ENCODE measurements at places on chromosomes 5 and 9. TPM values are rescaled to one million over a fixed set of nuclear protein-coding genes. Genes with fewer than 3 reads are reported as not detected.
A peak's percentile ranks its signal among the peaks of the same experiment; 100 is the strongest.

The APBA1 gene
- total RNA-seq, result 4.5 TPM

The SAPCD2 gene
- total RNA-seq, result 24.9 TPM

The ANGPTL2 gene
- 3.8 TPM for total RNA-seq

The TPPP gene
- total RNA-seq, result not detected

The SMIM27 gene
- total RNA-seq, result 2.0 TPM

The EMB gene
- not detected for total RNA-seq

The FRRS1L gene
- not detected for total RNA-seq

The ANXA6 gene
- total RNA-seq, result 463 TPM

- DNase-seq, result no peak
- peaks cover 40% of the 10 kb centered on the region for H3K4me1 ChIP-seq
- no peaks in the 10 kb centered on the region for H3K36me3 ChIP-seq
- no peak overlapping the region for H3K27ac ChIP-seq
- no peaks in the 10 kb centered on the region for H3K27me3 ChIP-seq
These were observed 194.4 kb upstream of the PTGER4 start for GRCh38 chr5:40485021-40485998.

DNA sequence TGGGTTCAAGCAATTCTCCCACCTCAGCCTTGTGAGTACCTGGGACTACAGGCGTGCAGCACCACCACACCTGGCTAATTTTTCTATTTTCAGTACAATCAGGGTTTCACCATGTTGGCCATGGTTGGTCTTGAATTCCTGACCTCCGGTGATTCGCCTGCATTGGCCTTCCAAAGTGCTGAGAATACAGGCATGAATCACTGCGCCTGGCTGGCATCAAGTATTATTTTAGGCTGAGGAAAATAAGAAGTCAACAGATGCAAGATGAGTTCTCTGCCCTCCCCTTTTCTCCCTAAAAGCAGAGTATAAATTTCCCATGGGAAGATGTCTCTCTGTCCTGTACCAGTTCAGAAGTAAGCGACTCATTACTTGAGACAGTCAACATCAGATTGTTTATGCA, 71.5 kb downstream of the ELAVL2 start:
- DNase-seq, result no peak
- H3K36me3 ChIP-seq, result no peaks in the 10 kb centered on the region
- no peaks in the 10 kb centered on the region for H3K4me1 ChIP-seq
- H3K27me3 ChIP-seq, result no peaks in the 10 kb centered on the region
- no peak overlapping the region for H3K27ac ChIP-seq

DNA sequence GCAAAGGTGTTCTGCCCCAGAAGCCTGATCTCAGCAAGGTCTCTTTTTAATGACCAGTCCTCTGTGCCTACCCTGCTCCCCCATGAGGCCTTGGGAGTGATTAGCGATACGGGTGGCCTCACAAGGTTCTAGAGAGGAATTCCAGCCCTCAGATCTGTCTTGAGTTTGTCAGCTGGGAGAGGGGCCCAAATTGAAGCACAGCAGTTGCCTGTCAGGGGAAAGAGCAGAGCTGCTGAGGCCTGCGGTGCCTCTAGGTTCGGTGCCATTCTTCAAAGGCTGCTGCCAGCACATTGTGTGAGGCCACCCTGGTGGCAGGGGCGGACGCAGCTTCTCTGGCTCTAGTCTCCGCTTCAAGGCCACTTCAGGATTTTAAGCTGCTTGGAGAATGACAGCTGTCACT, 85.7 kb upstream of the GRIA1 start:
- no peaks in the 10 kb centered on the region for H3K4me1 ChIP-seq
- H3K27ac ChIP-seq, result no peak overlapping the region
- no peaks in the 10 kb centered on the region for H3K27me3 ChIP-seq
- no peaks in the 10 kb centered on the region for H3K36me3 ChIP-seq
- no peak overlapping the region for H3K4me3 ChIP-seq

DNA sequence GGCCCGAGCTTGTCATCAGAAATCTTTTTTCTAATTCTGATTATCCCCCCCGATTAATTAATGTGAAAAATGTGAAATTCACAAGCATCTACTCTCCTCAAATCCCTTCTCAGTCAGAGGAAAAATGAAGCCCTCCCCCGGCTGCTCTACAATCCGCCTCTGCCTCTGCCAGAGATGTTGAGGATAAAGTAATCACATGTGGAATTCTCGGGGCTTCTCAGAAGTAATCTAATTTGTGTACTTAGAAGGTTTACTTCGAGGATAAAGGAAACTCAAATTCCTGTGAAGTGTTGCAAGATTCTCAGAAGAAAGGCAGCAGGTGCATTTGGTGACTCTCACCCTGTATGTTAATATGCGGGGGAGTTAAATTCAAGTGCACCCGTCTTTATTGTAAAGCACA, 726.1 kb upstream of the ADAMTS16 start:
- DNase-seq, result no peak
- H3K4me1 ChIP-seq, result no peaks in the 10 kb centered on the region
- no peak overlapping the region for H3K4me3 ChIP-seq
- no peaks in the 10 kb centered on the region for H3K36me3 ChIP-seq
- H3K27me3 ChIP-seq, result no peaks in the 10 kb centered on the region

GRCh38 chr9:97293818-97294217, 13.6 kb upstream of the CCDC180 start:
- no peaks in the 10 kb centered on the region for H3K36me3 ChIP-seq
- DNase-seq, result no peak
- no peaks in the 10 kb centered on the region for H3K27me3 ChIP-seq
- no peak overlapping the region for H3K27ac ChIP-seq

- no peak overlapping the region for H3K4me3 ChIP-seq
- H3K27ac ChIP-seq, result no peak overlapping the region
- H3K27me3 ChIP-seq, result no peaks in the 10 kb centered on the region
- no peaks in the 10 kb centered on the region for H3K36me3 ChIP-seq
- DNase-seq, result no peak
- H3K4me1 ChIP-seq, result no peaks in the 10 kb centered on the region
These were observed 196.4 kb downstream of the SEMA6A start for GRCh38 chr5:116378007-116378776.

- DNase-seq, result no peak
- H3K4me1 ChIP-seq, result no peaks in the 10 kb centered on the region
- no peak overlapping the region for H3K27ac ChIP-seq
- H3K27me3 ChIP-seq, result no peaks in the 10 kb centered on the region
- no peak overlapping the region for H3K4me3 ChIP-seq
These were observed 45.6 kb downstream of the CFAP90 start for GRCh38 chr5:7805379-7805778.

DNA sequence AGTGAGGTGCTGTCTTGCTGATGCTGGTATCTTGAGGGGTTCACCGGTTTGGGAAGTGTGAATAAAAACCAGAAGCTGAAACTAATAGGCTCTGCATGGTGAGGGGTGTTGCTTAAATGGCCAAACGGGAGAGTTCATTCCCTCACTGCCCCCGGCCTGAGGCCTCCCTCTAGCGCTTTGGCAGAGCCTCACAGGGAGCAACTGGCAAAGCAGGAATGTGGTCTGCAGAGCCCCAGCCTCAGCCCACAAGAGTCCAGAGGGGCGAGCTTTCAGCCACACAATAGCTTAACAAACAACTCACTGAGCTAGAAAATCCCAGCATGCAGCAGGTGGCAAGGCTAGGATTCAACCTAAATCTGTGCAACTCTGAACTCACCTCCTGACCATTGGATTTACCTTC, 234.8 kb downstream of the MED10 start:
- no peak overlapping the region for H3K27ac ChIP-seq
- H3K4me1 ChIP-seq, result no peaks in the 10 kb centered on the region
- no peaks in the 10 kb centered on the region for H3K36me3 ChIP-seq
- DNase-seq, result no peak
- H3K4me3 ChIP-seq, result no peak overlapping the region
- no peaks in the 10 kb centered on the region for H3K27me3 ChIP-seq

DNA sequence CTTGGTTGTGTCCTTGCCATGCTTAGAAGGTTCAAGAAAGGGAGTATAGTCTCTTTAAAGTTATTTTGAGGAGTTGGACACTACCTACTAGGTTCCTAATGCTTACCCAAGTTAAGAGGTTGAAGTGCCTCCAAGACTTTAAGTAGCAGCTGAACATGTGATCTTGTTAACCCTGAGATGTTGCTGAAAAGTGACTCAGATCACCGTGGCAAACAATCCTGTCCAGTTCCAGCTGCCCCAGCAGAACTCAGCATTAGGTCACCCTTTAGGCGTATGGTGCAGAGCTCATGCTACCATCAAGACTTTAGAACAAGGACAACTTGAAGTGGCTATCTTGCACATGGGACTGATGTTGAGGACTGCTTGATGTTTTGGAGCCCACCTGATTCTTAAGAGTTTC, 22.5 kb downstream of the ZNF462 start:
- DNase-seq, result no peak
- H3K4me1 ChIP-seq, result peaks cover 40% of the 10 kb centered on the region
- H3K27ac ChIP-seq, result 0 out of 2 replicates have a peak overlapping the region, but pooled peaks have one; percentile 20
- no peaks in the 10 kb centered on the region for H3K27me3 ChIP-seq

- H3K36me3 ChIP-seq, result no peaks in the 10 kb centered on the region
- no peak overlapping the region for H3K27ac ChIP-seq
- no peak for DNase-seq
- no peak overlapping the region for H3K4me3 ChIP-seq
These were observed 73.7 kb downstream of the GADD45G start for GRCh38 chr9:89678396-89679015.

DNA sequence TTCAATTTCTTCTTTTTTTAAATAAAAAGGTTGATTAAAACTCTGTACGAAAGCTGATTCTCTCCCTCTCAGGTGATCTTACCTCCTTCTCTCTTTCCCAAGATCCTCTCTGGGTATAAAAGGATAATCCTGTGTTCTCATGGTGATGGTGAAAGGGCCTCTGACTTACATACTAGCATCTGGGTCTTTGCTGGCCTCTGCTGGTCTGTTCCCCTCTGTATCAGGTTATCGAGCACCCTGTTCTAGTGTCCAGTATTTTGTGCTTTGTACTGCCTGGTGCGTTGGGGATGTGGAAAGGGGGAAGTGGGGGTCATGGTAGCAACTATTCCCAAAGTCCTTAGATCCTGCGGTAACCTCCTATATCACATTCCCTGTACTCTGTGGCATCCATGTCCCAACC, 328.9 kb downstream of the NR2F1-AS1 start:
- H3K4me1 ChIP-seq, result peaks cover 13% of the 10 kb centered on the region
- no peak overlapping the region for H3K4me3 ChIP-seq
- no peaks in the 10 kb centered on the region for H3K27me3 ChIP-seq
- no peaks in the 10 kb centered on the region for H3K36me3 ChIP-seq
- DNase-seq, result peak; percentile 1

DNA sequence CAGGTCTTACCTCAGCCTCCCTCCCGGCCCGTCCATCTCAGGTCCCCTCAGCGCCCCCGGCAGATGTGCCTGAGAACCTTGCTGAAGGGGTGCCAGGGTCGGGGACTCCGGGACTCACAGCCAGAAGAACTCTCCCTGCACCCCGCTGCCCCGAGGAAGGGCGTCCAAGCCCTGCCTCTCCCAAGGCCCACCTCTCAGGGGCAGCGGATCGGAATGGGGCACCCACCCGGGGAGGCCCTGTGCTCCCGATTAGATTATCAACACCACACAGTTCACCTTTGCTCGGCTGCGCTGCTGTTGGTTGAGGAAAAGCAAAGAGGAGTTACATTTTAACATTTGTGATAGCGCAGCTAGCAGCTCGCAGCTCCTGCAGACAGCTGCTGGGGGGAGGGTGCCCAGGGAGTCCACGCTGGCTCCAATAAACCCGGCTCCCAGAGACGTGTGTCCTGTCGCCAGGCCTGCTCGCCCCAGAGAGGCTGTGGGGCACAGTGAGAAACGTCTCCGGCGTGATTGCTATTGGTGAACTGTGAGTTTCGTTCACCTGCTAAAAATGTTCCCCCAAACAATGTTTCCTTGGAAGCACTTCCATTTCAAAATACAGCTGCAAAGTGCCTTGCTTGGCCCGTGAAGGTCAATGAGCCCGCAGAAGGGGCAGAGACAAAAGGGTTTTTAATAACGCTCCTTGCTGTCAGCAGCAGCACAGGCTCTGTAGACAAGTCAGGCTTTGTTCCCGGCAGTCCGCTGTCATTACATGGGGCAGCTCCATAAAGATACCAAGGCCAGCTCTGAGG, 18.6 kb upstream of the SLC6A19 start:
- H3K27ac ChIP-seq, result no peak overlapping the region
- H3K27me3 ChIP-seq, result peaks cover 65% of the 10 kb centered on the region
- H3K4me1 ChIP-seq, result no peaks in the 10 kb centered on the region
- H3K36me3 ChIP-seq, result no peaks in the 10 kb centered on the region

GRCh38 chr5:172658961-172659501, 18.0 kb downstream of the NEURL1B start:
- no peak for DNase-seq
- H3K27me3 ChIP-seq, result no peaks in the 10 kb centered on the region
- H3K27ac ChIP-seq, result peak overlapping the region; percentile 84
- no peak overlapping the region for H3K4me3 ChIP-seq
- H3K4me1 ChIP-seq, result peaks cover 22% of the 10 kb centered on the region
- peaks cover 15% of the 10 kb centered on the region for H3K36me3 ChIP-seq

- H3K4me3 ChIP-seq, result no peak overlapping the region
- H3K27ac ChIP-seq, result no peak overlapping the region
- peaks cover 5% of the 10 kb centered on the region for H3K27me3 ChIP-seq
- peak; percentile 37 for DNase-seq
- no peaks in the 10 kb centered on the region for H3K36me3 ChIP-seq
- H3K4me1 ChIP-seq, result peaks cover 7% of the 10 kb centered on the region
These were observed 12.3 kb downstream of the DCANP1 start for GRCh38 chr5:135434591-135435466.

- no peaks in the 10 kb centered on the region for H3K4me1 ChIP-seq
- no peak overlapping the region for H3K27ac ChIP-seq
- no peak for DNase-seq
These were observed 35.8 kb downstream of the HACD4 start for GRCh38 chr9:20995616-20996015.

DNA sequence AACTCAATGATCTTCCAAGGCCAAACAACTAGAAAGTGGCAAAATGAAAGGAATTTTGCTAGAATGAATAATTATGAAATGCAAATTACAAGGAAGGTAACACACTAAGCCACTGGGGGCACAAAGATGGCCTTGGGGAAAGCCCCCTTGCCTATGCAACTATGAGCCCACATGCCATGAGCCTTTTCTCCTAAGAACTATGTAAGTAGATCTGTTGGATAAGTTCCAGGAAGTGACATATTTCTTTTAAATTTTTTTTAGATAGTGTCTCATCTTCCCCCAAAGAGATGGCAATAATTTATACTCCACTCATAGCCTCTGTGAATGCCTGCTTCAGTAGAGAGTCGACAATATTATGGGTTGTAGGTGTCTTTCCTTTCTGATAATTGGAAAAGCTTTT, 257.8 kb downstream of the AUH start:
- peaks cover 16% of the 10 kb centered on the region for H3K4me1 ChIP-seq
- no peaks in the 10 kb centered on the region for H3K27me3 ChIP-seq
- DNase-seq, result no peak

GRCh38 chr9:108844856-108845255, 10.9 kb downstream of the ACTL7B start:
- no peak overlapping the region for H3K27ac ChIP-seq
- H3K36me3 ChIP-seq, result no peaks in the 10 kb centered on the region
- DNase-seq, result no peak
- no peaks in the 10 kb centered on the region for H3K4me1 ChIP-seq

GRCh38 chr5:126707080-126707479, 69.9 kb upstream of the LMNB1 start:
- H3K27ac ChIP-seq, result no peak overlapping the region
- no peaks in the 10 kb centered on the region for H3K36me3 ChIP-seq
- no peaks in the 10 kb centered on the region for H3K27me3 ChIP-seq
- no peak overlapping the region for H3K4me3 ChIP-seq
- no peaks in the 10 kb centered on the region for H3K4me1 ChIP-seq

All from SJSA1 (cell line).